ENCODE measurements at places on chromosomes 1 and 21.

GRCh38 chr1:117608758-117609157, 2.9 kb downstream of the TENT5C start:
- DNase-seq, result no peak

DNA sequence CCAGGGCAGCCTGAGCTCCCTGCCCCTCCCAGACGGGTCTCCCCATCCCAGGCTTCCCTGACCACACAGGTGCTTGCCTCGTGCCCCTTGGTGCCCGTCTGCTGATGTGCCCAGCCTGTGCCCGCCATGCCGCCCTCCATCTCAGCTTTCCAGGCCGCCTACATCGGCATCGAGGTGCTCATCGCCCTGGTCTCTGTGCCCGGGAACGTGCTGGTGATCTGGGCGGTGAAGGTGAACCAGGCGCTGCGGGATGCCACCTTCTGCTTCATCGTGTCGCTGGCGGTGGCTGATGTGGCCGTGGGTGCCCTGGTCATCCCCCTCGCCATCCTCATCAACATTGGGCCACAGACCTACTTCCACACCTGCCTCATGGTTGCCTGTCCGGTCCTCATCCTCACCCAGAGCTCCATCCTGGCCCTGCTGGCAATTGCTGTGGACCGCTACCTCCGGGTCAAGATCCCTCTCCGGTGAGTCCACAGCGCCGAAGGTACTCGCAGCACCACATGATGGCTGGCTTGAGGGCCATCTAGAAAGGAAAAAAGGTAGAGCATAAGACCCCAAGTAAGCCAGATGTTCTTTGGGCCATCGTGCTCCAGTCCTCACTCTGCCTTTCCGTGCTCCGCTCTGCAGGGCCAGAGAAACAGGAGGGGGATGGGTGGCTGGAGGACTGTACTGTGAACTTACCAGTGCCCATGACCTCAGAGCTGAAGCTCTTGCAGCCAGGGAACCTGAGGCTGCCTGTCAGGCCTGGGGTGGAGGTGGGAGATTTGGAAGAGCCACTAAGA, 1.4 kb downstream of the ADORA1 start:
- no peak for DNase-seq

GRCh38 chr1:13798120-13798519, 98.1 kb downstream of the PRDM2 start:
- no peak for DNase-seq

- no peak for DNase-seq
These were observed 13.2 kb downstream of the ESRRG start for GRCh38 chr1:216710055-216710454.

- DNase-seq, result peak; percentile 68
These were observed 1.6 kb downstream of the MFAP2 start for GRCh38 chr1:16978567-16979474.

DNA sequence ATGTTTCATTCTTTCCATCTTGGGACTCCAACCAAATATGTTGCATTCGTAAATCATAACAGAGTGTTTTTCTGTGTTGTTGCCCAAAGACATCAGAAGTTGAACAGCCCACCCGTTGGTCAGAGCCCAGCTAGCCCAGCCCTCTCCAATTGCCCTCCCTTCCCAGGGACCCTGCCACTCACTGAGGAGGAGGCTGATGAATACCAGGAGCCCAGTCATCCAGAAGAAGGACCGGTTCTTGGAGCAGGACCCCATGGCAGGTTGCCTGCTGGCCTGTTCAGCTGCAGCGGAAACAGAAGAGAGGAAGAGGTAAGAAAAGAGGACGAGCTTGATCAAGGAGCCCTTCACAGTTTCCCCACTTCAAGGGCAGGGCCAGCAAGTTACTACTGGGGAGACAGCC, 172.2 kb upstream of the ETV3 start:
- DNase-seq, result no peak
